Daoy (cell line): ENCODE measurements at places on chromosomes 12 and 14. TPM values are rescaled to one million over a fixed set of nuclear protein-coding genes. Genes with fewer than 3 reads are reported as not detected.

TIMELESS gene
- total RNA-seq, result 10.4 and 14.1 TPM in 2 replicates

DNA sequence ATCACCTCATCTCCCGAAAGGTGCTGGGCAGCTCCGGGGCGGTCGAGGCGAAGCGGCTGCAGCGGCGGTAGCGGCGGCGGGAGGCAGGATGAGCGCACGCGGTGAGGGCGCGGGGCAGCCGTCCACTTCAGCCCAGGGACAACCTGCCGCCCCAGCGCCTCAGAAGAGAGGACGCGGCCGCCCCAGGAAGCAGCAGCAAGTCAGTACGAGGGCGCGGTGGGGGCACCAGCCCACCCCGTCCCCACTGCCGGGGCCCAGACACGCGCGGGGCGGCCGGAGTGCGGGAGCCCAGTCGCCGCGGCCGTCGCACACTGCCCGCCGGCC, 862 bp downstream of the HMGA2 start:
- no peak for DNase-seq

- DNase-seq, result no peak
Observed at GRCh38 chr12:69149270-69149669, 90.1 kb upstream of the CPSF6 start.

DNA sequence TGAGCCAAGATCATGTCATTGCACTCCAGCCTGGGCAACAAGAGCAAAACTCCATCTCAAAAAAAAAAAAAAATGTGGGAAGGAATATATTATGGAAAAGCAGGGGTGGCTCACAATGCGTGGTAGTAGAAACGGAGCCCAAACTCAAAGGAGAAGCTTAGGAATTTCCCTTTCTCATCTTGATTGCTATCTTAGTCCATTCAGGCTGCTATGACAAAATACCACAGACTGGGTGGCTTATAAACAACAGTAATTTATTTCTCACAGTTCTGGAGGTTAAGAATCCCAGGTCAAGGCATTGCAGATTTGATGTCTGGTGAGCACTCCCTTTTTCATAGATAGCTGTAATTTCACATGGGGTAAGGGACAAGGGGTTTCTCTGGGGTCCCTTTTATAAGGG, 153.8 kb upstream of the KRR1 start:
- DNase-seq, result peak; percentile 58

DNA sequence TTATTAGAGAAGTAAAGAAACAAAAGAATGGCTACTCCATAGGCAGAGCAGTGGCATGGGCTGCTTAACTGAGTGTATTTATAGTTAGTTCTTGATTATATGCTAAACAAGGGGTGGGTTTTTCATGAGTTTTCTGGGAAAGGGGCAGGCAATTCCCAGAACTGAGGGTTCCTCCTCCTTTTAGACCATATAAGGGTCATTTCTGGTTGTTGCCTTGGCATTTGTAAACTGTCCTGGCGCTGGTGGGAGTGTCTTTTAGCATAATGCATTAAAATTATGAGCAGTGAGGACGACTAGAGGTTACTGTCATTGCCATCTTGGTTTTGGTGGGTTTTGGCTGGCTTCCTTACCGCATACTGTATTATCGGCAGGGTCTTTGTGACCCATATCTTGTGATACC, 40.1 kb downstream of the CCDC60 start:
- no peak for DNase-seq

- DNase-seq, result peak; percentile 69
Observed at GRCh38 chr12:121036810-121037326, 2.2 kb downstream of the OASL start.

DNA sequence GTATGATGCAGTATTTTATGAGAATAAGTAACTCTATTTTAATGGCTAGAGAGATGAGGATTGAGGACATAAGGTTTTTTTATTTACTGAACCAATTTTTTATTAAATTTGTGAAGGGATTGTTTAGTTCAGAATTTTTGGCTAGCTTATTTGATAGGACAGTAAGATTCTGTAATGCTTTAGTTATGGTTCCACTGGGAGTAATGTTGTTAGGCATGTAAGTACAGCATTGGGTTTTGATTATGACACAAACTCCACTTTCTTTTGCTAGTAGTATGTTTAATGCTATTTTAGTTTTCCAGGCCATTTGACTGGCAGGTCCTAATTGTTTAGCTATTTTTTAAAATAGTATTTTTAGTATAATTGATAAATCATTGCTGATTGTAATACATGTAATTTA, 33.8 kb upstream of the LRRC10 start:
- no peak for DNase-seq

- DNase-seq, result peak; percentile 48
Observed at GRCh38 chr14:90760591-90761316, 55.5 kb downstream of the TTC7B start.

DNA sequence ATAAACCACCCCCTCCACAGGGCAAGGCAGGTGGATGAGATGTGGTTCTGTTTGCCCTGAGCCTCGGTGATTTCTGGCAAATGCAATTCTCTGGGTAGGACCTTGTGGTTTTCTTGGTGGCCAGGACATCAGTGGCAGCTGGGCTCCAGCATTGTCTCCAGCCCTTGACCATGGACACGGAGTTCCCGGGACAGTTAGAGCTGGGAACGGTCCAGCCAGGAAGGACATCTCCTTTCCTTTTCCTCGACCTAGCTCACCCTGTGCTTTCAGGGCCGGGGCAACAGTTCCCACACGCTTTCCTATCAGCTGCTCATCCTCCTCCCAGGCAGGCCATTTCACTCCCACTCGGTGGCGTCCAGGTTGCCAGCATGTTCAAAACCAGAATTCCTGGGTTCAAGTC, 9.2 kb downstream of the SERPINA4 start:
- no peak for DNase-seq

GRCh38 chr12:42691991-42692557, 102.5 kb upstream of the PRICKLE1 start:
- DNase-seq, result peak; percentile 44

GRCh38 chr12:26238341-26239121, 43.2 kb downstream of the SSPN start:
- peak; percentile 58 for DNase-seq

DNA sequence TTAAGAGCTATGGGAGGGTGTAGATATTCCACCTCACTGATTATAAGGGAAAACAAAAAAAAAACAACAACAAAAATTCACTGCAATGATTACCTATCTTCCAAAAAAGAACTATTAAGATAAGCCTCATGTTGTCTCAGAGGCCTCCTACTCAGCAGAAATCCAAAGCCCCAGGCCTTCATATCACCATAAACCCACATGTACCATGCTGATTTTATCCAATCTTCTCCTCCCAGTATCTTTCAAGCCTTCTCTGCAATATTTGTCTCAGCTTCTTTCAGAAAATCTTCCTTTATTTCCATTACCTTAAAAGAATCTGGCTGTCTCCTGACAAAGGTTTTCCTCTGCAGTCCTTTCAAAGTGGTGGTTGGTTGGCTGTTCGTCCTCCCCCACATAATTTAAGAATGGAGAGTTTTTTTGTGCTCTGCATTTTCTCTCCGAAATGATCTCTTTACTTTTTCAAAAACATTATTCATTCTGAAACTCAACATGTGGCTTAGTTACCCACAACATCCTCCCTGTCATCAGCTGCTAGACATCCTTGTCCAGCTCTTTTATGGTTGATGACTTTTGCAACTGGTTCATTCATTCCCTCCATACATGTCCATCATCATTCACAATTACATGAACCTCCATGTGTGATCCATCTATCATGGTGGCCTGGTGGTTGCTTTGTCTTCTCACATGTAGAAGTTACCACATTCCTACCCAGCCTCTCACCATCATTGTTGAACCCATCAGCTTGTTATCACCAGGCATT, 2.9 kb upstream of the EPYC start:
- DNase-seq, result no peak

- DNase-seq, result peak; percentile 54
Observed at GRCh38 chr12:124869059-124869665, 5.5 kb upstream of the SCARB1 start.

DNA sequence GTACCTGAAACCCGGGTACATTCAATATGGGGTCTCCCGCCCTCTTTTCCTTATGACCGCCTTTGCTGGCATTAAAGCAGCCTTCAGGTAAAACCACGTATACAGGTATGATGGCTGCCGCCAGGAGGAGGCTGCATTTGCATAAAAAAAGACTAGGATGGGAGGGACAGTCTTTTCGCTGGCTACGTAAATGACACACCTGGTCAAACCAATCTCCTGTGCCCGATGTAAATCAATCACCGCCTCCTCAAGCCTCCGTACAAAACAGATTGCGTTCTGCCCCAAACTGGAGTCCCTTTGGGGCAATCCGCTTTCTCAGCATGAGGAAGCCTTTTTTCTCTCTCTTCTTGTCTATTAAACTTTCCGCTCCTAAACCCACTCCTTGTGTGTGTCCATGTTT, 8.1 kb upstream of the ALDH1L2 start:
- DNase-seq, result no peak

- DNase-seq, result no peak
Observed at GRCh38 chr14:93368996-93369712, 22.2 kb downstream of the COX8C start.

- DNase-seq, result no peak
Observed at GRCh38 chr12:22881878-22882385, 257.0 kb downstream of the ETNK1 start.

- peak; percentile 65 for DNase-seq
Observed at GRCh38 chr12:51836041-51836826, 12.3 kb downstream of the FIGNL2 start.

DNA sequence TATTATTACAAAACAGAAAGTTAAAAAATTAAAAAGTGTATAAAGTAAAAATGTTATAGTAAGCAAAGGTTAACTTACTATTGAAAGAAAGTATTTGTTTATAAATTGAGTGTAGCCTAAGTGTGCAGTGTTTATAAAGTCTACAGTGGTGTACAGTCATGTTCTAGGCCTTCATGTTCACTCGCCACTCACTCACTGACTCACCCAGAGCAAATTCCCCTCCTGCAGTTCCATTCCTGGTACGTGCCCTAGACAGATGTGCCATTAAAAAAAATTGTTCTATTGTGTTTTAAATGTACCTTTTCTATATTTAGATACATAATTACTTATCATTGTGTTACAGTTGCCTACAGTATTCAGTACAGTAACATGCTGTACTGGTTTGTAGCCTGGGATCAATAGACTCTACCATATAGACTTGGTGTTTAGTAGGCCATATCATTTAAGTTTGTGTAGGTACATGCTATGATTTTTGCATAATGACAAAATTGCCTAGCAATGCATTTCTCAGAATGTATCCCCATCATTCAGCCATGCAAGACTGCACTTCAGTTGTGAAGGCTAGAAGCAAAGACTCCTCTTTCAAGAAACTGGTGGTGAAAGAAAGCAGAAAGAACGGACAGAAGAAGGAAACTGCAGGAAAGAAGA, 100.6 kb downstream of the DACT1 start:
- DNase-seq, result peak; percentile 92

DNA sequence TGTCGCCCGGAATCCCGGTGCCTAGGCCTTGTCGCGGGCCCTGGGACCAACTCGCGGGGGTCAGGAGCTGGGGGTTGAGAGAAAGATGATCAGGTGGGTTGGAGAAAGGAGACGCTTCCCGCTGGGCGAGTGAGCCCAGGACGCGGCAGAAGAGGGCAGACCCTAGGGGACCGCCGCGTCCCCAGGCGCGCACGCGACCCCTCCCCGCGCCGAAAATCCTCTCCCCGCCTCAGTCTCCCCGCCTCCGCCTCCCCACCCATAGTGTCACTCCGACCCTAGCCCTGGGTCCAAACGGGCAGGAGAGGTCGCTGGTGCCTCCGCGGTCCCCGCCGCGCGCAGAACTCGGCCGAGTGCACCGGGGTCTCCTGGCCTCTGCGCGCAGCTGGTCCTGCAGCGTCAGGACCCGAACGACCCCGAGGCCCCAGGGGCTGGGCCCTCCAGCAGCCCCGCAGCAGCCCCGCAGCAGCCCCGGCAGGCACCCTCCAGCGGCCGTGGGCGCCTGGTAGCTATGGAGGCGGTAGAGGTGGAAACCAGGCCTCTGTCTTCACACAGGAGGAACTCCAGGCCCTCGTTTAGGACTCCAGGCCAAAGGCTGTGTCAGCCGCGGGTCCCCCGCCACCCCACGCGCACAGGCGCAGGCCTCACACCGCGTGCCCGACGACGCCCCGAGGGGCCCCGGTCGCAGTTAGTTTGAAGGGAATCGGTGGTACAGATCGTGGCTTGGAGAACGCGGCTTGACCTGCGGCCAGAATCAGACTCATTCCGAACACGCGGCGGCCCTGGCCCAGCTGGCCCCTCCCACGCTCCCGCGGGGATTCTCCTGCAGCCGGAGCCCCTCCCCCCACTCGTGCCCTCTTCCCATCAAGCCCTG, 60.1 kb upstream of the EIF5 start:
- DNase-seq, result no peak

- no peak for DNase-seq
Observed at GRCh38 chr12:83477696-83478095, 791.0 kb downstream of the TMTC2 start.

- no peak for DNase-seq
Observed at GRCh38 chr14:38389681-38390080, 133.8 kb upstream of the CLEC14A start.

DNA sequence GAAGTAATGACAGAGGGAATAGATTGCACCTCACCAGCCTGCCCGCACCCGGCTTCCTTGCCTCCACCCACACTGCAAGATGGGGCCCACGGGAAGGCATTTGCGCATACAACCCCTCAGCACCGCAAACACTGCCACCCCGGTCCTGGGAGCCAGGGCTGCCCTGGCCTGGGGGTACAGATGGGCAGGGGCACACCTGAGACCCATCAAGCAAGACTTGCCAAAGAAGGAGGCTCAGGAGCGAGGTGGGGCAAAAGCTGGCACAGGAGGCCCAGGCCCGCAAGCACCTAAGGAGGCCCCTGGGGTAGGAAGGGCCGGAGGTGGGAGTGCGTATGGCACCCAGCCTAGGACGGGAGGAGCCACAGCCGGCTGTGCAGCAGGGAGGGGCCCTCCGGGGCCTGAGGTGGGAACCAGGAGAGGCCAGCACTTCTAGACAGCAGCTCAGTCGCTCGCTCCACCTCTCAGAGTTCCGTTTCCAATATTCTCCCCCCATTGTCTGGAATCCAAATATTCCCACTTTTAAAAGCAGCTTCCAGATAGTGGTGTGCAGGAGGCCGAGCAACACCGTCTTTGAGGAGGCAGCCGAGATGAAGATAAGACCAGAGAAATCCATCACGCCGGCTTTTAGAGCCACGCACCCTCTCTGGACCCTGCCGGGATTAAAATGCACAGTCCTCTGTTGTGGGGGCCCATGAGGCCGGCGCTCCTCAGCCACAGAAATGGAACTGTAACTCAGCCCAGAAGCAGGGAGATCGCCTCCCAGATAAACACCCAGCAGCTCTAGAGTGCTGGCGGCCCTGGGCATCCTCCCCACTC, 12.2 kb upstream of the C14orf180 start:
- no peak for DNase-seq

DNA sequence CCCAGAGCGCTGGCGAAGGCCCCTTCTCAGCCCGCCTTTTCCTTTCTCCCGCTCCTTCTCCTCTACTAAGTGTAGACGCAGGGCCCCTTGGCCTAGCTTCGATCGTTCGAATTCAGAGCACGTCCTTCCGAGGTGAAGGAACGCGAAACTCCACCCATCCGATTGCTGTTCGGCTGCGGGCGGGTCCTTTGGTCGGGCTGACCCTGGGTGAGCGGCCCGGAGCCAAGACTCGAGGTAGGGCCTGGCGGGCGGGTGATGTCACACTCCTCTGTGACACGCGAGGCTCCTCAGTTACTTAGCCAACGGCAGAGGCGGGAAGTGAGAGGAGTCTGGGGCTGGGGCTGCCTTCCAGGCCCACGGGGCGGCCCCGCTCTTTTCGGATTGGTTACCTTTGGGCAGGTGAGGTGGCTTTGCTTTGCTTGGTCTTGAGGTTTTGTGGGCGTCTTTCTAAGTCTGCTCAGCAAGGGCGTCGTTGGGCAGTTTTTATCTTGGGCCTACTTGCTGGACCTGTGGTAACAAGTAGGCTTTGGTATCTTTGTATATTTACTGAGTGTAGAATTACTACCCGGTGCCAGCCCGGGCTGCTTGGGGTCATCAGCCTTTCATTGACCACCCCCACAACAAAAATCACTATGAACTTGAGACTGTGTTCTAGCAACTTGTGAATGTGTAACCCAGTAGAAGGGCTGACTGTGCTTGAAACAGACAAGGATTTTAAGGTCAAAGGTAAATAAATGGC, 694 bp downstream of the TMBIM6 start:
- peak; percentile 93 for DNase-seq
